ENCODE measurements at places on chromosomes 7 and 10.

GRCh38 chr7:117975476-117975875, 102.2 kb upstream of the CTTNBP2 start:
- DNase-seq, result no peak

GRCh38 chr10:50310560-50311174, 59.4 kb upstream of the ASAH2 start:
- peak; percentile 14 for DNase-seq

- DNase-seq, result no peak
These were observed 29.9 kb downstream of the SORBS1 start for GRCh38 chr10:95531058-95531809.

GRCh38 chr10:29896053-29896452, 163.3 kb downstream of the JCAD start:
- no peak for DNase-seq

DNA sequence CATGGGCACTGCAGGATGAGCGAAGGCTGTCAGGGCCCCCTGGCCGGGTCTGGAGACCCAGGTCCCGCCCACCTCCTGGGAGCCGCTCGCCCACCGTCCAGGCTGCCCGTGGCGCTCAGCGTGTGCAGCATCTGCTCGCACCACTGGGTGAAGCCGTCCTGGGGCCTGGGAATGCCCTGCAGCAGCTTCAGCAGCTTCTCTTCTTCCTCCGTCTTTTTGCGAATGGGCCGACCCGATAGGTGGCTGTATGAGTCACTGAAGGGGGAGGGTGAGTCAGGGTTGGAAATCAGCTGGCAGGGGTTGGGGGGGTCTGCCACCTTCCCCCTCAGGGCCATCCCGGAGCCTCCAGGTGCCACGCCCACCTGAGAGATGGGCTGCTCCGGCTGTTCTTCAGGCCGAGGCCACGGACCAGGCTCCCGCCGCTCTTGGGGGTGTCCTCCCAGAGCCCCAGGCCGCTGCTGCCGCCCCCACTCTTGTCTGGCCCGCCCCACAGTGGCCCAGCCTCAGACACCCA, 8.7 kb downstream of the GNB2 start:
- no peak for DNase-seq

- no peak for DNase-seq
These were observed 70.6 kb downstream of the PTPRE start for GRCh38 chr10:127977357-127978009.

GRCh38 chr7:47040795-47041347, 541.0 kb downstream of the TNS3 start:
- DNase-seq, result no peak

DNA sequence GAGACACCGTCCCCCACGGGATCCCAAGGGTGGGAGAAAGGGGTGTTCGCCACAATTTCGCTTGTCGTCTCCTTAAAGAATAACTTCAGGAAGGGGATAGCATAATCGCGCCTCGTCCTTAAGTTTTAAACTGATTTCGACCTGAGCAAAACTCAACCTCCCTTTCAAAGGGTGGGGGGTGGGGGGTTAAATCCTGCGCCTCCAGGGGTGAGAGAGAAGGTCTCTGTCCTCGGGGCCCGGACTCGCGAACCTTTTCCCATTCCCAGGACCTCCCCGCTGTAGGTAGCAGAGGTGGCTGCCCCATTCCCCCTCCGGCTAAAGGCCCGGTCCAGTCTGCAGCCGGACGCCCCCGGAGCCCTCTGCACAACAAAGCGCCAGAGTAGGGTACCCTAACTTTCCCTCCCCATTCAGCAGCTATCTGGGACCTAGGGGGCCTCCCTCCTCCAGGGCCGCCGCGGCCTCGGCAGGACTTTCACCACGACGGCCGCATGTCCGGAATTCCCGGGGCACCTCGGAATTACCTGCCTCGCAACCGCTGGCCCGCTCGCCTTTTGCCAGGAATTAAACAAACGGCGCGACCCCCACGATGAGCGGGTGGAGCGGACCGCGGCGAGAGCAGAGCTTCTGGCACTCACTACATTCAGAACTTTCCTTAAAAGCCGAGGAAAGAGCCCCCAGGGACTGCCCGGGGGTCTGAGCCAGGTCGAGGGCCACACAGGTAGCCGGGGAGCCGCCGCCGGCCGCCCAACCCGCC, 1.7 kb downstream of the CDK6 start:
- no peak for DNase-seq

- DNase-seq, result no peak
These were observed 39.8 kb downstream of the SLC35B4 start for GRCh38 chr7:134276951-134277350.

GRCh38 chr7:139118805-139119485, 9.4 kb upstream of the ZC3HAV1 start:
- peak; percentile 75 for DNase-seq

- no peak for DNase-seq
These were observed 49.1 kb upstream of the BTBD16 start for GRCh38 chr10:122221958-122222357.

DNA sequence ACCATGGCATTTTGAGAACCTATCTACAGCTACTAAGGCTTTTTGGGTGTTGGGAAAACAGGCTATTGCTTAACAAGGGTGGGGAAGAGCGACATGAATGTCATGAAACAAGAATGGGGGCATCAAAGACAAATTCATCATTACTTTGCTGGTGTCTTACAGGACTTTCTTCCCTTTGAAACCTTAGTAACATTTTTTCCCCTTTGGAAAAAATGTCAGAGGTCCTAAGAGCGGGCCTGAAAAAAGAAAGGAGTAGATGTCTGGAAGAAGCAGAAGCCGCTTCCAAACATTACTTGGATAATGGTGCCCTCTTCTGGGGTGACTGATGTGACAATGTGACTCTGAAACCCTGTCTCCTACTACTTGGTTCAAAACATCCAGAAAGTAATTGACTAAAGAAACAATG, 3.8 kb upstream of the DDX50 start:
- no peak for DNase-seq

- no peak for DNase-seq
These were observed 48.0 kb upstream of the CPXM2 start for GRCh38 chr10:123939591-123939990.

- DNase-seq, result no peak
These were observed 6.5 kb downstream of the SAP25 start for GRCh38 chr7:100567031-100567730.

DNA sequence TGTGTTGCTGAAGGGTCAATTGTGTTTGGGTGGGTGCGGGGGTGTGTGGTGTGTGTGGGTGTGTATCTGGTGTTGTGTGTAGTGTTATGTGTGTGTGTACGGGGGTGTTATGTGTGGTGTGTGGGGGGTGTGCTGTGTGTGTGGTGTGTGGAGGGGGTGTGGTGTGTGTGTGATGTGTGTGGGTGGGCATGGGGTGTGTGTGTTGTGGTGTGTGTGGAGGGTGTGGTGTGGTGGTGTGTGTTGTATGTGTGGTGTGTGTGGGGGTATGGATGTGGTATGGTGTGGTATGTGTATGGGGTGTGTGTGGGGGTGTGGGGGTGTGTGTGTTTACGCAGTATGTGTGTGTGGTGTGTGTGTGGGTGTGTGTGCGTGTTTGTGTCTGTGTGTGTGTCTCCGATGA, 110.8 kb downstream of the ZNF22 start:
- DNase-seq, result no peak

GRCh38 chr7:42831006-42831717, 80.7 kb downstream of the C7orf25 start:
- DNase-seq, result no peak

GRCh38 chr10:28686835-28687682, 9.7 kb downstream of the BAMBI start:
- no peak for DNase-seq

GRCh38 chr10:103512166-103512565, 18.7 kb downstream of the NEURL1 start:
- DNase-seq, result no peak

DNA sequence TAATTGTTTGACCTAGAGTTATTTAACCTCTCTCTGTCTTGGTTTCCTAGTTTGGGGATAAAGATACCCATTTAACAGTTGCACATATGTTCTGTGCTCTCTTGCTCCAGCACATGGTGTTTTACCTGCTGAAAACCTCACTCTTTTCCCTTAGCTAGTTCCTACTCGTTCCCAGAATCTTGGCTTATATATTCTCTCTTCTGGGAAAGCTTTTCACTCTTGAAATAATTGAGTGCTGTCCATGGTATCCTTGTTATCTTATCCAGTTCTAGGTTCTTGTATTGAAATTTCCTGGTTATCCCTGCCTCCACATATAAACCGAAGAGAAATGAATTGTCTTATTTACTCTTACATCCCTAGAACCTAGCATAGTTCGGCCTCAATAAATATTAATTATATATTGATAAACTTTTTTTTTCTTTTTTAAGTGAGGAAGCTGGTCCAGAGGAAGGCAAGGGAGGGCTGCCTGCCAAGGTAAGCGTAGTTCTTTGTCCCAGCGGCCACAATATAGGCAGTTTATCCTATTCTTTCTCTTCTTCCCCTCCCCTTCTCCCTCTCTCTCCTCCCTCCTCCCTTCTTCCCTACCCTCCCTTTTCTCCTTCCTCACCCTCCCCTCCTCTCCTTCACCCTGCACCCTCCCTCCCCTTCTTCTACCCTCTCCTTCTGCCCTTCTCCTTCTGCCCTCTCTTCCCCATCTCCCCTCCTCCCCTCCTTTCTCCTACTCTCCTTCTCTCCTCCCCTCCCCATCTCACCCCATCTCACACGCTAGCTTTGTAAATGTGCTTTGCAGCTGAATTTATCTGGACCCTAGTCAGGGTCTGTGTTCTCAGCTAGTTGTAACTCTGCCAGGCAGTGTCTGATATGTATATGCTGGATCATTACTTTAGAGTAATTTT, 7.9 kb downstream of the WEE2 start:
- DNase-seq, result no peak

GRCh38 chr7:14637968-14638367, 264.6 kb downstream of the DGKB start:
- no peak for DNase-seq

- DNase-seq, result peak; percentile 37
These were observed 83.8 kb downstream of the BMS1 start for GRCh38 chr10:42866115-42866995.

DNA sequence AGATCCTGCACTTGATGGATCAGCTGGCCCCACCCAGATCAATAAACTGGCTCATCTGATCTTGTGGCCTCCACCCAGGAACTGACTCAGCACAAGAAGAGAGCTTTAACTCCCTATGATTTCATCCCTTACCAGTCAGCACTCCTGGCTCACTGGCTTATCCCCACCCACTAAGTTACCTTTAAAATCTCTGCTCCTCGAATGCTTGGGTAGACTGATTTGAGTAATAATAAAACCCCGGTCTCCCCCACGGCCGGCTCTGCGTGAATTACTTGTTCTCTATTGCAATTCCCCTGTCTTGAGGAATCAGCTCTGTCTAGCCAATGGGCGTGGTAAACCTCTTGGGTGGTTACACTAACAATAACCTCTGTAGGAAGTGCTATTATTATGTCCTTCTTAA, 83.7 kb downstream of the MBL2 start:
- DNase-seq, result no peak

GRCh38 chr10:57964351-57964750, 303.3 kb downstream of the IPMK start:
- DNase-seq, result no peak

GRCh38 chr10:12631216-12631615, 281.9 kb downstream of the CAMK1D start:
- DNase-seq, result no peak

DNA sequence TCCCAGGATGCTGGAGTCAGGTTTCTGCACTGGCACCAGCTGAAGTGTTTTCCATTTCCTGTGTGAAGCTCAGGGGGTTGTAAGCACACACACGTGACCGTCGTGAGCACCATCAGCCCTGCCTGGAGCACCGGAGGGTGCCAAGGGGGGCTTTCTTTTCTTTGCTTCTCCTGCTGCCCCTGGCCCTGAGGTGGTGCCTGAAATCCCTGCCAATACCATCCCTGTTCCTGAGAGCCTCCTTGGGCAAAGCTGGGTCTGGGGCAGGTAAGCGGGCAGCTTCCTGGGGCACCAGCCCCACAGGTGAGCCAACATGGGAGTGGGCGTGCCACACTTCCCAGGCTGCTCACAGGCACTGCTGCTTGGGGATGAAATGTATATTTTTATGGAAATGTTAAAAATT, 593.6 kb downstream of the DNAJB6 start:
- no peak for DNase-seq

DNA sequence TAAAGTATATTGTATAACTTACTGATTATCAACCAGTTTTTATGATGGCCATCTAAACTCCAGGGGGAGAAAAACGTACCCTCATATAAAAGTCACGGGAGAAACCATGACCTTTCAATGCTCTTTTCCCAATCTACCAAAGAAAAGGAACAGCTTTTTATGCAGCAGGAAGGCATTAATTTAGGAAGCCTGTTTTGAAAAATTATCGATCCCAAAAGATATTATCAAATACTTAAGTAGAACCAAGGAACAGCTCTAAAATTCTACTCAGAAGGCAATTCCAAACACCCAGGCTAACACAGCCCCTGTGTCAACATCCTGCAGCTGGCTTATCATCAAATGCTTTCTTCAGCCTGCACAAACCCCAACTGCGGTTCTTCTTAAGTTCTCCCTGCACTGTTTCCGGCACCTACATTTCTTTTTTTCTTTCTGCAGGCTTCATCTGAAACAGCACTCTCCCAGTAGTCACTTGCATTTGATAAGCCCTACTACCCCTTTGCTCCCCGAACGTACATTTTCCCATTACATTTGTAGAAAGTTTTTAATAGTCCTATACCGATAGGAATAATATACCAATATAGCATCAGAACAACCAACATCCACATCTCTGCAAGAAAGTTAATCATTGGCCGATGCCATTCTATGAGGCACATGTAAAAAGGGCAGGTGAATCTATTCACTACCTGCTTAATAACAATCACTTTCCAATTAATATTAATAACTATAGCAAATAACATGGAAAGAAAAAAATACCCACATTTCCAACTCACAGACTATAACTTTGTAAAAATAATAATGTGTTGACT, 47.9 kb downstream of the PIP4K2A start:
- no peak for DNase-seq

DNA sequence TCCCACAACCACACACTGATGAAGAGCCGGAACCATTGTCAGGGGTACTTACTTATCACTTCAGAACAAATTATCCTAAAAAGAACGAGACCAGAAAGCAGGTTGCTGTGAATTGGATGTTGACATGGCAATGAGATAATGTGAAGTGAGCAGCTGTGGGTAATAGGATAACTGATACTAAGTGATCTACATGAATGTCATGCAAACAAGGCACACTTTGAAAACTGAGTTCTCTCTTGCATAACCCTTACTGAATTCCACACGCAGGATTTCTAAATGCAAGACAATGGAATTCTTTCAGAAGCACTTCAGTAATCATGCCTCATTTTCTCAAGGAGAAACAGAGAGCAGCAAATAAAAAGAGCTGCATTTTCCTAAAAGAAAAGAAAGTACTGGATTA, 242.5 kb upstream of the TMEM229A start:
- DNase-seq, result no peak

GRCh38 chr10:21039721-21040120, 142.6 kb upstream of the NEBL start:
- no peak for DNase-seq
